ENCODE measurements at places on chromosomes 7 and 10.
A peak's percentile ranks its signal among the peaks of the same experiment; 100 is the strongest.

DNA sequence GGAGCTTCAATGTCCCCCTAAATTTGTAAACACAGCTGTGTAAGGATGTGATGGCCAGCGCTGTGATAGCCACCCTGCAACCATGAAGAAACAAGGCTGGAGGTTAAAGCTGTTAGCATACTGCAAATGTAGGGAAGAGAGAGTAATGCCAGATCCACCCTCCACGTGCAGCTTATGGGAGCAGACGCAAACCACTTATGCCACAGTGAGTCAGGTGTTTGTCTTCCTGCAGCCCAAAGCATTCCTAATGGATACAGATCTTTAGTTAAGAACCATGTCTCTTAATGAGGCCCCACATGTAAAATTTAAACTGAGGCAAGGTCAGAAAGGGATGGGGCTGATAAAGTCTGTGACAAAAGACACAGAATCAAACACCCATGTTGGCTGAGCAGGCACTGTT lies 13.6 kb upstream of the MYL7 start:
- no peak for DNase-seq

GRCh38 chr7:16727736-16728135 lies 25.8 kb upstream of the TSPAN13 start:
- DNase-seq, result no peak

DNA sequence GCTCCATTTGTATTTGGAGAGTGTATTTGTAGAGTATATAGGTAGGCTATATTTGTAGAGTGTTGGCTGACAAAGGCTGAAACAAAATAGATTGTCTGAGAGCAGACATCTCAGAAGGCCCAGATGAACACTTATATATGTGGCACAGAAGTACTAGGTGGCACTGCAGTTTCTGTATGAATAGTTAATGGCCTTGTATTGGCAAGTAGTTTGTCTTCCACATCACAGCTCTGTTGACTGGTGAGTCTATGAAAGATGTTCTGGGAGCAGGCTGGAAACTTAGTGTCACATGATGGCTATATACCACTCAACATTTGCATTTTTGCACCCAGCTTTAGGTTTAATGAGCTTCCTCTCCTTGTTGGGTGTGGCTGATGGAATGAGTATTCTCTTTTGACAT lies 51.9 kb downstream of the CCNY start:
- DNase-seq, result no peak

DNA sequence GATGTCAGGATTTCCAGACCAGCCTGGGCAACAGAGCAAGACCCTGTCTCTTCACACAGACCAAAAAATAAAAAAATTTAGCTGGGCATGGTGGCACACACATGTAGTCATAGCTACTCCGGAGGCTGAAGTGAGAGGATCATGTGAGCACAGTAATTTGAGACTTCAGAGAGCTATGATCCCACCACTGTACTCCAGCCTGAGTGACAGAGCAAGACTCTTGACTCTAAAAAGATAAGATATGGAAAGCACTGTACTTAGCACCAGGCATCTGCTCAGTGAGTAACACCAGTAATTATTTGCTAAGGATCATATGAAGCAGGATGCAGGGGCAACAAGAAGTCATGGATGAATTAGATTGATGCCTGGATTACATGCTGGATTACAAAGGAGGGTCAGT lies 128.8 kb downstream of the CALN1 start:
- no peak for DNase-seq

DNA sequence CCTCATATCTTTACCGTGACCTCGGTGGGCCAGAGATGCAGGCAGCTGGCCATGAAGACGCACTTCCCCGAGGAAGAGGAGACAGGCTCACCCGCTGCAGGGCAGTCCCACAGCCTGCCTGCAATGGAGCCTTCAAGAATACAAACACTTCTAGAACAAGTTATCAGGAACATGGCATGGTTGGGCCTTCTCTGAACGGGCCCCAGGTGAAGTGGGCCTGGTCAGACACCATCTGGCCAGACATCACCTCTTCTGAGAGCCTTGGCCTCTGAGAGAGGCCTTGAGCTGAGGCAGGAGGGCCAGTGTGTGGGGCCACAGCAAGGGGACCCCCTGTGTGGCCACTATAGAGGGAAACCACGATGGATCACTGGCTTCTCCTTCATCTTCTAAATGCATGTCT lies 112.4 kb upstream of the GDF10 start:
- DNase-seq, result no peak

DNA sequence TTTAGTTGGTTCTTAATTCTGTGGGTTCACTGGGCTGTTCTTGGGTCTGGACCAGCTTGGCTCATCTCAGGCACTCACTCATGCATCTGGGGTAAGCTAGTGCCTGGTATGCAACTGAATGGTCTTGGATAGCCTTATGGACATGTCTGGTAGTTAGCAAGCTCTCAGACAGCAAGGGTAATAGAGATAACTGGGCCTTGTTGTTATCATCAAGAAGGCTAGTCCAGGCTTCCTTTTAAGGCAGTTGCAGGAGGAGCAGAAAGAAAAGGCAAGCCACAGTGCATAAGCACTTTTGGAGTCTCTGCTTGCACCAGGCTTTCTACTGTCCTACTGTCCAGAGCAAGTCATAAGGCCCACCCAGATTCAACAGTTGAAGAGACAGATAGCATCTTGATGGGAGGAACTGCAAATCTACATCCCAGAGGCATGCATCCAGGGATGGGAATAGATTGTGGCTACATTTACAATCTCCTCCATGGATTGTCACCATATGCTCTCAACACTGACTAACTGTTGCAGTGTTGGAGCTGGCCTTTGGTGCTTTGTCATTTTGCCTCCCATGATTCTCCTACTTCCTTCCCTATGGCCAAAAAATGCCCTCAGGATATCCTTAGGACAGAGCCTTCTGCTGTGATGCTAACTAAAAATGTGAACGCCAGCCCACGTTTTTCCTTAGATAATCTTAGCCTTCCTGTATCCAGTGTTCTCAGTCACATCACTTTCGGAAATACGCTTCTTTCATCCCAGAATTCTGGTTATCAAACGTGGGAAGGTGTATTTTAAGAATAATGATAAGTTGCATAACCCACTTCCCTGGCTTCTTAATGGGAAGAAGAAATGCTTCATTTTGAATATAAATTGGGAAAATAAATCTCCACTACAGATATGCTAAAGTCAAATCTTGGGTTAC lies 3.6 kb downstream of the GIMAP4 start:
- DNase-seq, result no peak

GRCh38 chr7:132577206-132578049 lies 1.2 kb upstream of the PLXNA4 start:
- DNase-seq, result peak; percentile 7

Data from NCI-H774 (cell line).